ENCODE measurements at places on chromosomes 4 and X.

GRCh38 chr4:98493296-98493695 lies 165.1 kb downstream of the TSPAN5 start:
- DNase-seq, result no peak

DNA sequence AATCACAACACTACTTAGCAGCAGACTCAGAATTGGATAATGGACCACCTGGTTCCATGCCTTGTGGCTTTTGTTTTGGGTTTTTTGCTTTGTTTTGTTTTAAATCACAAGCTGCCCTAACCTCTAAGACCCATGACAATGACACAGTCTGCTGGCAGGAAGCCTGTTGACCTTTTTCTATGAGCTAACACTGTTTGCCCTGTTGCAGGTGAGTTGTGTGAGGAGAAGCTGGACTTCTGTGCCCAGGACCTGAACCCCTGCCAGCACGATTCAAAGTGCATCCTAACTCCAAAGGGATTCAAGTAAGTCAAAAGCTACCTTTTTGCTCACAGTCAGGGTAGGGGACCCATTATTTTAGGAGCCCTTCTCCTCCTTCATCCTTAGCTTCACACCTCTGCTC lies 110.8 kb upstream of the PACRGL start:
- no peak for DNase-seq

DNA sequence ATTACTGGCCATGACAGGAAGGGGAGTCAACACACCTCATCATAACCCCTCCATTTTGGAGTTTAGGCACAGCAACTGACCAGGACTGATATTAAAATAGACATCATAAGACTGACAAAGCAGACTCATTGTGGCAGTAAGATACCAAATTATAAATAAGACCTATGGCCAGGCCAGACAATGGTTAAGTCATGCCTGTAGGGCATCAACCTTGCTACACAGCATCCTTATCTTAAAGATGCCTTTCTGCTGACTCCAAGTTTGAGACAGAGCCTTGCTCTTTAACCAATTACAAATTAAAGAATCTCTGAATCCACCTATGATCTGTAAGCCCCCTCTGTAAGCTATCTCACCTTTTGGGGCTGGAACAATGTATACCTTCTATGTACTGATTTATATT lies 65.5 kb downstream of the VCX2 start:
- DNase-seq, result no peak

GRCh38 chrX:136778916-136779315 lies 1.8 kb downstream of the ARHGEF6 start:
- DNase-seq, result no peak

DNA sequence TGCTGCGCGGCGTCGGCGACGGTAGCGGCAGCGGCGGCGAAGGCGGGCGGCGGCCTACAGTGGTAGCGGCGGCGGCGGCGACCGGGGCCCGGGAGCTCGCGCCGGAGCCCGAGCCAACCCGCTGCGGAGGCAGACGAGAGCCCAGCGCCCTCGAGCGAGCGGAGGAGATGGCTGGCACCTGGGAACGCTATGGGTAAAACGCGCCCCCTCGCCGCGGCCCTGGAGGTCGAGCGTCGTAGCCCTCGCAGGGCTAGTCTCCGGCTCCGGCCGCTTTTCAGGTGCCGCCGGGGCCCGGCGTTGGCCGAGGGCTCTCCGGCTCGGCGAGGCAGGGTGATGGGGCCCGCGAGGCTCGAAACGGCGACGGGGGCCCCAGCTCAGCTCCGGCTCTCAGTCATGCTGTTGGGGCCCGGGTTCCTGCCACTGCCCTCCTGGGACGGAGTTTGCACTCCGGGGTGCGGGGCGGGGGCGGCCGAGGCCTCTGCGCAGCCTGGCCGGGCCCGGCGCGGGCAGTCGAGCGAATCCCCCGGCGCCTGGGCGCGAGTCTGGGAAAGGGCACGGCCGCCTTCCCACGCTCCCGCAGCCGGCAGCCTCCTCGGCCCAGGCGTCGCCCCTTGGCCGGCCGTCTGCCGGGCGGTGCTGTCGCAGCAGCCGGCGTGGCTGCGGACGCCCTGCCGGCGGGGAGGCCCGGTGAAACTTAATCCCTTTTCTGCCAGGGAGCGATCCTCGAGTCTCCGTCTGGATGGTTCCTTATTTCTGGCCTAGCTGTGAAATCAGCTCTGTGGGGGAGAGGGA lies 768 bp downstream of the MID2 start:
- no peak for DNase-seq

DNA sequence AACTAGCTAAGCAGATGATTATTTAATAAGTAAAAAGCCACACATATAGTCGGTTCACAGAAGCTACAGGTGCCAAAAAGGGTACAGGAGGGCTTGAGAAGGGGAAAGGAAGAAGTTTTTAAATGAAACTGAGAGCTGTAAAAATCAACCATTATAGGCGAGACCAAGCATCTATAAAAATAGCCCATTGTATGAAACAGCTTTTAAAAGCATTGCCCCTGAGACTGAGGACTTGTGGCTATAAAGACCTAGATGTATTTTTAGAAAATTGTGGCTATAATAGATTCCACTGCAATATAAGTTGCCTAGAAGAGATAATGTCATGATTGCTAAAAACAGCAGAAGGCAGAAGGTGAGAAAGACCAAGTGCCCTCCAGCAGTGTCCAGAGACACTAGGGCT lies 15.0 kb upstream of the TTC29 start:
- no peak for DNase-seq

DNA sequence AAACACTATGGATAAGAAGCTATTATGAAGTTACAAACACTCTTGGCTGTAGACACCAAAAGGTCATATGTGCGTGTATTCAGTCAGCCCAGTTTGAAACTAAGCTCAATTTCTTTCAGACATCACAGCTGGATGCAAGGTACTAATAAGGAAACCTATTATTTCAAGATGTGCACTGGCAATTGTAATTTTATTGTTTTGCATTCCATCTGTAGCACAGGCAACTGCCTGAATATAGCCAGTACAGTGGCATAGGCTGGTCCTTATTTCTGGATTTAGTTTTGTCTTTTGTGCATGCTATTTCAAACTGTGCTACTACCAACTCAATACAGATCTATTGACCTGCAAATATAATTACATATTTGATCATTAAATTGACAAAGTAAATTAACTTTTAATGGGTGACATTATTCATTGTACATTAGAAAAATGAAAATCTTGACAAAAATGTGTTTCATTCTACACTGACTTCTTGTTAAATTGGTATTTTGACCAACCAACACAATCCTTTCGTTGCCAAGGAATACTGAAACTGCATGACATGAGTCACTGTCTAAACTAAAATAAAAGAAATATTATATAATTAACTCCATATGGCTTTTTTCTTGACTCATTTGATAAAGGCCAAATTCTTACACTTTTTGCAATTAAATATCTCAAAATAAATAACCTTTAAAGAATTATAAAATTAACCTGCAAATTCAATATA lies 594.3 kb upstream of the ADGRL3 start:
- peak; percentile 61 for DNase-seq

GRCh38 chr4:37359261-37359660 lies 114.7 kb downstream of the NWD2 start:
- no peak for DNase-seq

GRCh38 chr4:18803781-18804180 lies 782.2 kb upstream of the LCORL start:
- DNase-seq, result no peak

DNA sequence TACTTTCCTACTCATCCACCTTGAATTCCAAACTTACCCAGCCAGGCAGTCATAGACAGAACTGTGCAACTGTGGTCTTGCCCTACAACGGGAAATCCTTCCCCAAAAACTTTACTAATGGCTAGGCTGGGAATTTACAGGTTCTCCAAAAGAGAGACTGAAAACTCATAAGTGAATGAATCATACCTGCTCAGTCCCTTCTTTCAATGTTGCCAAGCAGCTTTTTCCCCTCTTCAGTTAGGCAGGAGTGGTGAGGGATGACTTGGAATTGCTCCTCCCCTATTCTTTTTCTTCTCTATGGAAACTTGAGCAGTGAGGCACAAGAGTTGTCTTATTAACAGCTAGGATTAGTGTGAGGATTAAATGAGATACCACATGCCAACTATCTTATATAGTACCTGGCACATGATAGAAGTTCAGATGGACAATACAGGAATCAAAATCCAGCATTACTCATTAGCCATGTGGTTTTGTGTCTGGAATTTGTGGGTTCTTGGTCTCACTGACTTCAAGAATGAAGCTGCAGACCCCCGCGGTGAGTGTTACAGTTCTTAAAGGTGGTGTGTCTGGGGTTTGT lies 105.9 kb downstream of the TEX13A start:
- no peak for DNase-seq

DNA sequence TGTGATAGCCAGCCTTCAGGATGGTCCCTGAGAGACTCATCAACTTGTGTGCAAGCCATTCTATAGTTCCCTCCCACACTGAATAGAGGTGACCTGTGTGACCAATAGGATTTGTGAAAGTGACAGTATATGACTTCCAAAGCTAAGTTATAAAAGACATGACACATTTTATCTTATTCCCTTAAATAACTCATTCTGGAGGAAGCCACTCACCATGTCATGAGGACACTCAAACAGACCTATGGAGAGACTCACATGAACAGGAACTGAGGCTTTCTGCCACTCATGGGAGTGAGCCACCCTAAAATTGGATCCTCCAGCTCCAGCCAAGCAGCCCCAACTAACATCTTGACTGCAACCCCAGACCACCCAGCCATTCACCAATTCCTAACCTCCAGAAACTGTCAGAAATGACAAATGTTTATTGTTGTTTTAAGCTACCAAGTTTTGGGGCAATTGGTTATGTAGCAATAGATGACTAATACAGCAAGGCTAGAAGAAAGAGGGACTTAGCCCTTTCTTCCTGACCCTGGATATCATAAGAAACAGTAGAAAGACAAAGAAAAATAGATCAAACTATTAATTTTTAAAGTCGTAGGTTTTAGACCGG lies 9.0 kb upstream of the CHIC2 start:
- no peak for DNase-seq

DNA sequence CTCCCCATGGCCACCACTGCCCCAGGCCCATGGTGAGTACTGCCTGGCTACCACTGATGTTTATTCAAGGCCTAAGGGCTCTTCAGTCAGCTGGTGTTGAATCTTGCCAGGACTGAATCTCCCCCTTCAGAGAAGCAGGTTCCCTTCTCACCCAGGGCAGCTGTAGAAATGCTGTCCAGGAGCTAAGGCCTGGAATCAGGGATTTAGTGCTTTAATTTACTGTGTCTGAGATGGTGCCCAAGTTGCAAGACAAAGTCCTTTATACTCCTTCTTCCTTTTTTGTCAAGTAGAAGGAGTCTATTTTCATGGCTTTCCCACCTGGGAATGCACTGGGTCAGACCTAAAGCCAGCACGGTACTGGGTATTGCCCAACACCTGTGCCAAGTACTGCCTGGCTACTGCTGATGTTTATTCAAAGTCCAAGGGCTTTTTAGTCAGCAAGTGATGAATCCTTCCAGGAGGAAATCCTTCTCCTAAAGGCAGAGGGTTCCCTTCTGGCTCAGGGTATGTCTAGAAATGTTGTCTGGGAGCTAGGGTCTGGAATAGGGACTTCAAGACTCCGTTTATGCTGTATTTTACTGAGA lies 117.6 kb upstream of the ATOH1 start:
- DNase-seq, result no peak

GRCh38 chr4:54539500-54540029 lies 118.2 kb upstream of the KIT start:
- DNase-seq, result no peak

DNA sequence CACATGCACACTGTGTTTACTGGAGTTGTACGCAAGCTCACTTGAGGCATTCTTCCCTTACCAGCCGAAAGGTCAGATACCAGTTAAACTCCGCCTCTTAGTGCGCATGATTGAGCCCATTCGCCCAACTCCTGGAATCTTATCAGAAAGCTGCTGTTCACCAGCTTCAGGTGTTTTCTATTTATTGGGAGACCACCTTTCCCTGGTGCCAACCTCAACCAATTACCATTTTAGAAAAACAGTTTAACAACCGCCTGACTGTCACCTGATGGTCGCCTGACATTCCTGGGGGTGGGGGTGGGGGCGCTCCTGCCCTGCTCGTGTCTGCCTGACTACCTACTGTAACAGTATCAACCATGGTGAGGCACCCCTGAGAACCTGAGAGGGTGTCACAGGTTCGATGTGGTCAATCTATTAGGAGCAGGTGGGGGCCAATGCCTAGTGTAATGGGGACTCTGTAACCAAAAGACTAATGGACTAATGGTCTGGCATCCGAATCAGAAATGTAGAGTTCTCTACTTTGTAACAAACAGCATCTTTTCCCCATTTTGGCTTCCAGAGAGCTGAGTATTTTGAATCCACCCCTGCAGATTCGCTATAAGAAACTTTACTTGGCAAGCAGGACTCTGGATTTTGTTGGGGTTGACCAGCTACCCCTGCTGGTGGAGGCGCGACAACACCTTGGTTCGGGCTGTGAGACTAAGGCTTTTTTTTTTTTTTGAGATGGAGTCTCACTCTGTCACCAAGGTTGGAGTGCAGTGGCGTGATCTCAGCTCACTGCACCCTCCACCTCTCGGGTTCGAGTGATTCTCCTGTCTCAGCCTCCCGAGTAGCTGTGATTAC lies 58.2 kb upstream of the ZNF157 start:
- DNase-seq, result peak; percentile 39

DNA sequence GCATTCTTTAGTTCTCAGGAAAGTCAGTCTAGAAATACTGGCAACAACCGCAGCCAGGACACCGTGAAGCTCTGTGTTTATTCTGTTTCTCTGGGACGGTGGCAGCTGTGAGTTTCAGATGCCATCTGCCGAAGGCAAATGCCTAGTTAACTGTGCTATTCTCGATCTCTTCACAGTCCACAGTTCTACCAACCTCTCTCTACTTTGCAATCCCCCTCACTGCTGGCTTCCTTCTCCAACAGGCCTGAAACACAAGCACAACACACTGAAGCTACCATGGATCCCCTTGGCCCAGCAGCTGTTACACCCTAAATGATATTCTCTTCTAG lies 118.8 kb downstream of the ZNF827 start:
- no peak for DNase-seq

- DNase-seq, result no peak
Observed at GRCh38 chr4:139774759-139775487, 109.3 kb downstream of the MGST2 start.

GRCh38 chr4:114021451-114021850 lies 42.0 kb upstream of the ARSJ start:
- no peak for DNase-seq

GRCh38 chr4:20095805-20096541 lies 155.7 kb upstream of the SLIT2 start:
- no peak for DNase-seq

All from fibroblast of the conjunctiva (primary cell).